Stimulated activated CD8-positive, alpha-beta memory T cell treated with anti-CD3 and anti-CD28 coated beads, Interleukin-15, amount 100 ng/mL, for 1 hour (primary cell): ENCODE measurements at places on chromosomes 1 and 21.

DNA sequence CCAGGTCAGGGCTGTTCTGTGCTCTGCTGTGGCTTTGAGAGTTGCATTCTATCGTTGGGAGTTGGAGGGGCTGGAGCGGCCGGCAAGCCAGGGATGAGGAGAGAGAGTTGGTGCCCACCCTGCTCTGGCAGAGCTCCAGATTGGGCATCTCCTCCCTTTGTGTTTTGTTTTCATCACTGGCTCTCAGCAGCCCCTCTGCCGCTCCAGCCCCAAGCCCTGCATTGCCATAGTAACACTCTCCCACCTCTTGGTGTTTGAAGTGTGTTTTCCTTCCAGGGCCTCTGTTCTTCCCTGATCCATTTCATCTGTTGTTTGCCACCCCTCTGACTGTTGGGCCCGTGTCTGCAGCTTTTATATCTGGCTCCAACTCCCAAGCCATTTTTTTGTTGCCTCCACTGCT lies 152.7 kb downstream of the URB2 start:
- DNase-seq = no peak

DNA sequence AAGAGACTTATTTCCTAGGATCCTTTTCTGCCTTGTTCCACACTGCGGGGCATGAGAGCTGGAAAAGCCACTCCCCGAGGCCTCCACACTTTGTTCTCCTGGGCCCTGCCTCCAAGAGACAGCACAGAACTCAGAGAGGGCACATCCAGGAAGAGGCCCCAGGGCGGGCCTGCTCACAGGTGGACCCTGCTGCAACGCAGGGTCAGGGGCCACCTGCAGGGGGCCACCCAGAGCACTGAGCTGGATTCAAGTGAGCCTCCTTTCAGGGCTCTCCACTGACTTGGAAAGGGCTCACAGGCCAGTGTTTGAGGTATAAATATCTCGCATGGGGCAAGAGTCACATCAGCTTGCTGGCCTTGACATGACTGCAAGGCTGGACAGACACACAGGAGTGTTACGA lies 4.8 kb downstream of the RGS16 start:
- no peak for DNase-seq

GRCh38 chr1:76186554-76187170 lies 112.1 kb downstream of the ST6GALNAC3 start:
- DNase-seq = no peak

DNA sequence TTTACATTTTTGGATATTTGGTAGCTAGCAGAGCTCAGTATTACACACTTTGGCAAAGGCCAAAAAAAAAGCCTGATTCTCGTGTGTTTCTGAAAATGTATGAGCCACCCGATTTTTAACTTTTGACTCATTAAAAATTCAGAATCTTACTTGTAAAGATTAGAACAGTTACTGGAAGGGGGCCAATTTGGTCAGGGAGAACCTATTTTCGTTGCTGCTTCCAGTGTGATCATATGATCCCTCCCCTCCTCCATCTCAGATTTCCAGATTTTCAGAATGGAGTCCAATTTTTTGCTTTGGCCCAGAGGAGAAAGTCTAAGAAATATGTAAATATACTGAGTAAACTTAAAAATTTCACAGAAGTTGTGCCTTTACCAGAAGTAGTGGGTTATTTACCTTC lies 3.2 kb upstream of the OR2AK2 start:
- DNase-seq = no peak

GRCh38 chr1:178684542-178685000 lies 40.5 kb upstream of the RALGPS2 start:
- DNase-seq = no peak

DNA sequence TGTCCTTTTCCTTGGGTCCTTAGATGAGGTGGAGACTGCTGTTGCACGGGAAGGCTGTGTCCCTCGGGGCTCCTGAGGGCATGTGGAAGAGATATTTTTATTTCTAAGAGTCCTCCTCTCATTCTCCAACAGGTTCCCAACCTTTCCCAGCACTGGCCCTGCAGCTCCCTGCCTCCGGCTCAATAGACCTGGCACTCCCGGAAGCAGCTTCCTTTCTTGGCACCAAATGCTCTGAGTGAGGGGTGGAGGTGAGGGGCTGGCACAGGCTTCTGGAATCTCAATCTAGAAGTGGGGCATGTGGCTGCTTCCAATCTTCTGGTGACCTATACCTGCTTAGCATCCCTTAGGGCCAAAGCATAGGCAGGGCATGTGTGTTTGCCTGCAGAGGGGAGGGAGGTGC lies 4.5 kb downstream of the ETV3L start:
- DNase-seq = no peak

DNA sequence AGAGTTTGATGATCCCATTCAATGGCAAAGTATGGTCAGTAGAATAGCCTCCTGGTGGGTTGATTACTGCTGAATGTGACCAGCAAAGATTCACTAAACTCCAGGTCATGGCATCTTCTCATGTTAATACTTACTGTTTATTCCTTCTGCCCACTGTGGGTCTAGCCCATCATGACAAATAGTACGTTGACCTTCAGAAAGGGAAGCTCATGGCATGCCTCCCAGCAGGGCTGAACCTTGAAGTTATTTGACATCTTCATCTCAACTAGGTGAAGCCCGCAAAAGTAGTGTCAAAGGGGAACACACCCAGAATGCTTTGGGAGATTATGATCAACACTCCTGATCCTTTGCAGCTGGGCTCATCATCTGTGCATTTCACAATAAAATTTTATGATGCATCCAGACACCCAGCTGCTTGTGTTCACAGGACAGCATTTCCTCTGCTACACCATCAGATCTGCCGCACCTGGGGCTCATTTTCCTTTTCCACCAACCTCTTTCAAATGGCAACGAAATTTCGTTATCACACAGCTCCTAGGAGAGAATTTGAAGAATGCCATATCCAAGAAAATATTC lies 49.6 kb downstream of the HLX start:
- DNase-seq = no peak

- no peak for DNase-seq
Measured at GRCh38 chr1:217014066-217014465, 290.8 kb upstream of the ESRRG start.
